Pancreas (tissue), 10 donors: ENCODE measurements at places on chromosomes 16 and 17.

DNA sequence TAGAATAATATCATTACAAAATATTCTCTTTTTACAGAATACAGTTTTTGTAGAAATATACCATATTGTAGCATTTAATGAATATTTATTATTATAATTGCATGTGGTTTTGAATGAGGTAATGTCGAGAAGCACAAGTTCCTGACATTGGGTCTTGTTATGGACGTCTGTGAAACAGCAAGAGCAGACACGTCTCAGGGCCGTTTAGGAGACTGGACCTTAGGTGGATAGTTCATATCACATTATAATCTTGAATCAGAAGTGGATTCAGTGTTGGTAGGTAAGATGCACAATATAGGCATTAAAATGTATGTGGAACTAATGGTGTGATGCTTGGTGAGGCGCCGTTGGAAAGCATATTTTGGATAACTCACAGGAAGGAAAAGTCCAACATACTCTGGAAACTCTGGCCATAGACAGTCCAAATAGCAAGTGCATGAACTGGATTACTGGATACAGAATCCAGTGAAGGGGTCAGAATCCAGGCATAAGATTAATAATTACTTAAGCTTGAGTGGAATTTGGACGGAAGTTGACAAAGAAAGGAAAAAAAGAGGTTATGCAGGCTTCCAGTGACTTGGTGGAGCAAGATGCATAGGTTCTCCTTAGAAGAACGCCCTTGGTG is 17.2 kb downstream of the ABCA8 start:
- no peak for DNase-seq

- no peak for DNase-seq
Measured at GRCh38 chr17:16215002-16215272, 397 bp downstream of the NCOR1 start.

DNA sequence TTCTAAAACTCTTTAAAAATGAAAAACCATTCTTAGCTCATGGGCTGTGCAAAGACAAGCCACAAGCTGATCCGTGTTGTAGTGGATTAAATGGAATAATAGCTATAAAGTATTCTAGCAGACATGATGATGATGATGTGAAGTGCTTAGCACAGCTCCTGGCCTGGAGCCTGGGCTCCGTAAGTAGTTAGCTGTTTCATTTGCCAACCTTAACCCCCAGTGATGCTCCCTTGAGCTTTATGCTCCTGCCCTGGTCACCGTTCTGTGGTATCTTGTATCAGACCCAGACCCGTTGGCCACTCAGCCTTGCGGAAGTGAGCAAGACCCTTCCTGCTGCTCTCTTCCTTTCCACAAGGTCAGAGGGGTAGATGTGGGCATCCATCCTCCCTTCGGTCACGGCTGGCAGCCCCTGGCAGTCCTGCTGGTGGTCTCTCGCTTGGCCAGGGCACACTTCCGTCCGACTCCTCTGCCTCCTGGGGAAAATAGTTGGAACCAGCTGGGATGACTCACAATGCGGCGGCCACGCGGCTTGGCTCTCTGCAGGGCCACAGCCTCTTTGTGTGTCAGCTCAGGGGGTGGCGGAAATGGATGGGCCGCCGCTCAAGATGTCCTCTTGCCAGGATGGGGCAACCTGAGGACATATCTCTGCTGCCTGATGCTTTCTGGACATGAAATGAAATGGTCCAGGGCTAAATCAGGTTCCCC is 79.1 kb downstream of the GPR139 start:
- no peak for DNase-seq

GRCh38 chr17:58329035-58329809 is 627 bp upstream of the TSPOAP1 start:
- no peak for DNase-seq

DNA sequence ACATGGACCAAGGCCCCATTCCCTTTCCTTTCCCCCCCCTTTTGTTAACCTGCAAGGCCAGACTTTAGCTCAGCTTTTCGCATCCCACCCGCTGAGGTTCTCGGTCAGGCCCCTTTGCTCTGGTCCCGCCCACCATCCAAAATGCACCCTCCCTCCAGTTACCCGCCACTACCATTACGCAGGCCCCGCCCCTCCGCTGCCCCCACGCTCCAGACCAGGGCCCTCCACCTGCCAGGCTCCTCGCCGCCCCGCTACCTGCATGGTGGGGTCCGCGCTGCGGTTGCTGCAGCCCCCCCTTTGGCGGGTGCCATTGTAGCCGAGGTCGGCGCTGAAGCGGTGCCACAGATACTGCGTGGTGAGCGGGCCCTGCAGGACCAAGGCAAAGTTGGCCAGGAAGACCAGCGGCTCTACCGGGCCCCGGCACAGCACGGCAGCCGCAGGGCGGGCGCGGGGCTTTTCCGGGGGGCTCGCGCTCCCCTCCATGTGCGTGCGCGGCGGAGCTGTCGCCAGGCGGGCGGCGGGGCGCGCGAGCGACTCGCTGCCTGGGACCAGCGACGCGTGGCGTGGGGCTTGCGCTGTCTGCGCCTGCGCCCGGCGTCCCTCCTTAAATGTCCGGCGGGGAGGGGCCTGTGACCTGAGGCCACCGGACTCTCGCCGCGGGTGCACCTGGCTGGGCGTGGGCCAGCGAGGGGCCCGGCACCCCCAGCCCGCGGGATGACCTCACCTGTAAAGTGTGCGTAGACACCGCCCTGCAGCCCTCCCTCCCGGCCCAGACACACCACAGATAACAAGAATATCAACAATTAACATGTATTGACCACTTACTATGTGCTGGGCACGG is at the start of gene SLC46A1:
TSS of gene SLC46A1 (minus strand) at position 581 of the 841 bp plus-strand sequence. CDS start at position 483, 98 bp downstream.
- peak; percentile 73 for DNase-seq

DNA sequence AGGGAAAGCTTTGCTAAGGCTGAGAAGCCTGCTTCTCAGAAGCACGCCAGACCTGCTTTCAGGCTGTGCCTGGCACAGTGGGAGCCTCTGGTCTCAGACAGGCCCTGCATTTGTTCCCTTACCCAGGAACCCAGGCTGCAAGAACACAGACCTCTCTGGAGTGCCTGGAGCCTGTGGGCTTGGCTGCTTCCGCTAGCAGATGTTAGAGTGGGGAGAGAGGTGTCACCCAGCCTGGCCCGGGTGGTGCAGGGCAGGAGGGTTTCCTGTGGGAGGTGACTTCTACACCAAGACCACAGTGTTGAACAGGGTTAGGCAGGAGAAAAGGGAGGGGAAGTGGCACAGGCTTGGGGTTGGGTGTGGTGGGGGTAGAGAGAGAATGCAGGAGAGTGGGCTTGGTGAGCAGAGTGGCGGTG is 35.8 kb upstream of the ADGRG1 start:
- DNase-seq, result no peak

DNA sequence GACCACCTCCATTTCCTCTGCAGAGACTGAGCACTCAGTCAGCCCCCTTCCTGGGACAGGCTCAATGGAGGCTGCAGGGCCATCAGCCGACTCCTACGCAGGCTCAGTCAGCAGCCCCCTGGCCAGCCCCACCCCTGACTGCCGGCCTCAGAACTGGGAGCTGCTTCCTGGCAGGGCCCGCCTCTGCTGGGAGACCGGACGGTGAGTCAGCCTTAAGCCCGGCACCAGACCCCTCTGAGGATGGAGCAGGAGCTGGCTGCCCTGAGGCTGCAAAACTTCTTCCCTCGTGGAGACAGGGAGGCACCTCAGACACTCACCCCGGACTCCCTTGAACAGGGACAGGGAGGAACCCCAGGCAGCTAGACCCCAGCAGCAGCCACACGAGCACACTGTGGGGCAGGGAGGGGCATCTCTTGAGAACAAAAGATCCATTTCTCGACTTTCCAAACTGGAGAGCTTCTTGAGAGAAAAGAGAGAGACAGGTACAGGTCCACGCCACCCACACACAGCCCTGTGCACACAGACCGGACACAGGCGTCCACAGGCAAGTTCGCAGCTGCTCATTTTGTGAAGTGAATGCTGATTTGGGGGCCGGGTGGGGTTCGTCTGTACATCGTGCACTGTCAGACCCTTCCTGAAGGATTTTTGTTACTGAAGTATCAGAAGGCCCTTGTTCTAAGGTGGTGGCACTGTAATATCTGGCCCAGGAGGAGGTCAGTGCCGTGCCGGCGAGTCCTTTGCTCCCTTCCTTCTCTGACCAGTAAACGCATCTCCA is 1.3 kb upstream of the TUBB3 start:
- DNase-seq, result no peak

GRCh38 chr17:81025741-81026129 is 9.2 kb upstream of the BAIAP2 start:
- DNase-seq, result peak; percentile 52

DNA sequence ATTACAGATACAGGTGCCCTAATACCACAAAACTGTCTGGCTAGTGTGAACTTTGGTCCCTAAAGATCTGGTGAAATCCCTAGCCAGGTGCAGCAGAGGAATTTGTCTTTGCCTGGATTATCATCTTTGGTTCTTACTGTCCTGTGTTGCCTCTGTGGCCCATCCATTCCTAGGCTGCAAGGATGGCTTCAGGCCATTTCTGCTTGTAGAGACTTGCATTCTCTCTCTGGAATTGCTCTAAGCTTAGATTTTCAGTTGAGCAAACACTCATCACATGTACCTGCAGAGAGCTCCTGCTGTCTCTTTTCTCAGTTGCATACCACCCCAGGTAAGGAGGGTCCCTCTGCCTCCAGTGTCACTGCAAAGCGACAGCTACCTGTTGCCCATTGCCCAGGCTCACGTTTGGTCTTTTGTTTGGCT is 114.9 kb downstream of the PRKCA start:
- no peak for DNase-seq

GRCh38 chr16:84740596-84741116 is 40.9 kb downstream of the USP10 start:
- DNase-seq, result no peak

- DNase-seq, result no peak
Measured at GRCh38 chr17:27945333-27945616, 52.1 kb upstream of the LYRM9 start.

DNA sequence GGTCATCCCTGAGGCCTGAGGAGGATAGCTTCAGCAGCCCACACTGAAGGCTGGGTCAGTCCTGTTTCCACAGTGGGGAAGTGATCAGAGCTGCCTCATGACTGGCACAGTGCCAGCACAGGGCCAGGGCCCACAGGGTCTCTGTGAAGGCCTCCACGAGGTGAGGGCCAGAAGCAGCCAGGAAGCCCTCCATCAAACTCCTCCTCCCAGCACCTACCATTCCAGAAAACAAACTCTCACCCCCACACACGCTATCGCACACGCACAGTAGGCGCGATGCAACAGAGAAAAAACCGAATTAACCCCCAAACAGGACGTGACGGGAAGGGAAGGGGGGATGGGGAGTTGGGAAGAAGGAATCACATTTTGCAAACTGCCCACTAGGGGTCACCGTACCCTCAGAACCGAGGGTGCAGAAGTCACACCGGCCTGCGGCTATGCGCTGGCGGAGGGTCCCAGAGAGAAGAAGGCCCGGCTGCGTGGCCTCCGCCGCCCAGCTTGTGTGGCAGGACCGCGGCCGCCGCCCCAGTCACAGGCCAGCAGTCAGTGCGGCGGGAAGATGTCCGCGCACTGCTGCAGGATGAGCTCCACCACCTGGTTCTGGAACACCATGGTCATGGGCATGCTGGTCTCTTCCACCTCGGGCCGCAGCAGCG is 37.6 kb downstream of the ARHGAP27 start:
- peak; percentile 76 for DNase-seq

DNA sequence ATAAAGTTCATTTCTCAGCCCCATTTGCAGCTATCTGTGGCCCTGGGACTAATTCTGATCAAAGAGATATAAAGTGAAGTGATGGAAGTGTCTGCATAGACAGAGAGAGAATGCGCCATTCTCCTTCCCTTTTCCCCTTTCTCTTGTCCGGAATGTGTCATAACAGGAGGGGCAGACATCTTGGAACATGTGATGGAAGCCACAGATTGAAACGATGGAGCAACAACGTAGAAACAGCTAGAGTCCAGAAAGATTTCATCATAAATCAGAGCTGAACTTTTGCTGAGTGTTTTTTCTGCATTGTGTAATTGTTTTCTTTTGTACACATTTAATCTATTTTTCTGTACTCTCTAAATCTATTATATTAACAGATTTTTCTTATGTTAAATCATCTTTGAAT is 11.3 kb downstream of the ASGR1 start:
- DNase-seq, result no peak

DNA sequence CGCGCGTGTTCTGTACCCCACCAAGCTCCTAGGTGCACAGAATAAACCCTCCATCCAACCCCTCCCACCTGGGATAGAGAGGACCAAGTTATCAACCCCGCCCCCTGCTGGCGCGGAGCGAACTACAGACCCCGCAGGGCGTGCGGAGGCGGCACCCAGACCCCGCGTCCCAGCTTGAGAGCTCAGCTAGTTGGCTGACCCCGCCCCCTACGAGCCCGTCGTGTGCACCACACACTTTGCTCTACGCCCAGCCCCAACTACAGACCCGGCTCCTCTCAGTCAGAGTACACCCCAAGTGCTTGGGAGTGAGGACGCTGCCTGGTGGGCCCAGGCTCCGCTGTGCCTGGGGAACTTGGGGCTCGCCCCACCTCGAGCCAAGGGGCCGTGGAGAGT is 1.5 kb downstream of the GRIN2A start:
- peak; percentile 79 for DNase-seq

DNA sequence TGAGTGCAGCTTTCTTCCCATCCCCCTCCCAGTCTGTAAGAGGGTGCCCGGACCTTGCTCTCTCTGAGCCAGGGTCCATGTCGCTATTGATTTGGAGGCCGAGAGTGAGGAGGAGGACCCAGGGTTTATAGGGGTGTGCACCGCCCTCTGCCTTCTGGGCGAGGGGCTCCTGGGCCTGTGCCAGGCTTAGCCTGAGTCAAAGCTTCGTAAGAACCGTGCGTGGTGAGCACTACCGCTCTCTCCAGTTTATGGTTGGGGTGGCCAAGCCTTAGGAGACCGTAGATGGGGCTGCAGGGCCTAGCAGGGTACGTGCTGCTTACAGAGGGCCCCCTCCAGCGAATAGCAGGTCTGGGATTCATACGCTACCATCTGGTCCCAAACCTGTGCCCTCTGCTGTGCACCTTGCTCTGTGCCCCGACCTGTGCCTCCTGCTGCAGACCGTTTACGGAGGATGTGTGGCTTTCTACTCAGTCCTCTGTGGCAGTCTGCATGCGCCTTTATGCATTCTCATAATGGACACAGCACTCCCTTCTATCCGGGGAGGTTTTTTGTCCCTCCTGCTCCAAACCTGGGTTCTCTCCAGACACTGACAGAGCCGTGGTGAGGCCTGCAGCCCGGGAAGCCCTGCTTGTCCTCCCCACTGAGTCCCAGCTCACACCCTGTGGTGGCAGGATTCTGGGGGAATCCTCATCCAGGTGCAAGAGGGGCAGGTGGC is 54.7 kb downstream of the PGS1 start:
- DNase-seq, result no peak

GRCh38 chr16:88487920-88488851 is 35.1 kb downstream of the ZFPM1 start:
- DNase-seq, result peak; percentile 96

DNA sequence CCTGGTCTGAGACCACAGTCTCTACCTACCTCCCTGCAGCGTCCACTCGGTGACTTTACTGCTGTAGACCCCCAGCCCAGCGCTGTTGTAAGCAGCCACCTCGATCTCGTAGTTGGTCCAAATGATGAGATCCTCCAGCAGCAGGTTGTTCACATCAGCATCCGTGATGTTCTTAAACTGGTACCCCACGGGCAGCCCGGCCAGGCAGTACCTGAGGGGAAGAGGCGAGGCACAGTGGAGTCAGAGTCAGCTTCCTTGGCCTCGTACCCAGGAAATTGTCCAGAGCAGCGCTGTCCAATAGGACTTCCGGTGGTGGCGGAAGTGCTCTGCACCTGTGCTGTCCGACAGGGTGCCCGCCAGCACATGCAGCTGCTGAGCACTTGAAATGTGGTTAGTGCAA is 104.0 kb upstream of the CDC42EP4 start:
- no peak for DNase-seq

- no peak for DNase-seq
Measured at GRCh38 chr17:69696650-69697049, 282.2 kb downstream of the MAP2K6 start.
